HFFc6 (cell line): ENCODE measurements at places on chromosomes 3 and 15. TPM values are rescaled to one million over a fixed set of nuclear protein-coding genes. Genes with fewer than 3 reads are reported as not detected.

The GPR87 gene
- not detected in 3 replicates for total RNA-seq

The PTPRG gene
- total RNA-seq = 30.4 to 34.7 TPM (median 32.1 TPM) in 3 replicates

The CCDC54 gene
- not detected in 3 replicates for total RNA-seq

The CP gene
- not detected in 3 replicates for total RNA-seq

The ITIH1 gene
- total RNA-seq = not detected in 3 replicates

The GOLGA6B gene
- not detected in 2 replicates for total RNA-seq

The B3GNT5 gene
- not detected in 3 replicates for total RNA-seq

The FANCD2 gene
- total RNA-seq = 8.2 to 17.4 TPM (median 16.6 TPM) in 3 replicates

DNA sequence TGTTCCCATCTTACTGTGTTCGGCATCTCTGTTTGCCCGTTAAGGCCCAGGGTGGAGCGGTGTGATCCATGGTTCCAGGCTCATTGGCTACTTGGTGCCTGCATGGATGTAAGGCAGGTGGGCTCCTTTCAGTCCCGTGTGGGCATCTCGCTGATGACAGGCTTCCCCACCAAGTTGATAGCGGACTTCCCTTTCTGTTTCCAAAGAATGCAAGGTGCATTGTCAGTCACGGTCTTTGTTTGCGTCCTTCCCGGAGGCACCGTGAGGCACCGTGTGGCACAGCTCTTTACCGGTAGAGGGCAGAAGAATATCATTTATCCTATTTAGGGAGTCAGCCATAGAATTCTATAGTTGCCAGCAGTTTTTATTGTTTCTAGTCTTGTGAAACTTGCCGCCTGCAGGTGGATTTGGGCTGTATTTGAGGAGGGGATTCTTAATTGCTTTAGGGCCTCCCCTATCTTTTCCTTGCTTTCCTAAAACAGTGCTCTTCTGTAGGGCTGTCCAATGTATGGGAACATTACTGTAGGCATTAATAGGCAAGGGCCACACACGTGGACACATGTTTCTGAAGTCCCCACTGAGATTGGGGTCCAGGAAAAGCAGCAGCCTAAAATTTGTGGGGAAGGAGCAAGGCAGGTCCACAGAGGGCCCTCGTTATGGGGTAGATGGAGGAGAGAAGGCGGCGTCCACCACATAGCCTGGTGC lies 244.1 kb downstream of the SLCO3A1 start:
- peak; percentile 16 for DNase-seq

DNA sequence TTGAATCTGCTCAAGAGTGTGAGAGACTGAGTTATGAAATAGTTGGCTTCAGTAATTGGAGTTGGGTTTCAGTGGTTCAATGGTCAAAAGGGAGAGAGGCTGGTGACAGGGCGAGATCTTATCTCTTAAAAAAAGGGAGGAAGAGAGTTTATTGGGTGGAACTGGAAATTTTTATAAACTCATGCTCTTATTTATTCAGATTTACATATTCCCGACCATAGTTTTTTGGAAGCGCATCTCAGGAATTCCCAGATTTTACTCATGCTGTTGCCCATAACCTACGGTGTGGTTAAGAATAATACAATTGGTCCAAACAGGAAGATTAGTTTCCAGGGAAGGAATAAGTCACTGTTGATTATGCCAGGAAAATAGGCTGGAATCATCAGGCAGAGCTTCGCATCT lies 41.4 kb downstream of the CD200 start:
- no peak for DNase-seq

DNA sequence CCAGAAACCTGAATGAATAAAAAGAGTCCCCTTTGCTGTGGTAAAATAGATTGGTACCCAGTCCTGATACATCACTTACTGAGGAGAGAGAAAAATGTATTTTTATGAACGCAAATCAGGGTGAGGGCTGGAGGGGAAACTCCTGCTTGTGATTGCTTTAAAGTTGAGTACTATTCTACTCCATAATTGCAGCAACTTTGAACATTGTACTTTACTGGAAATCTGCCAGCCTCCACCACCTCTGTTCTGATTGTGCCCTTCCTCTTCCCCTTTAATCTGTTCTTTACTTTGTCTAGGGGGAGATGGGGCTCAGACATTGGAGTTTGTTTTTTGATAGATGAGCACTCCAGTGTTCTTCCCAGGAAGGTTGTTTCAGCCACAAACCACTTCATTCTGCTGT lies 81.9 kb downstream of the C3orf38 start:
- DNase-seq = no peak

DNA sequence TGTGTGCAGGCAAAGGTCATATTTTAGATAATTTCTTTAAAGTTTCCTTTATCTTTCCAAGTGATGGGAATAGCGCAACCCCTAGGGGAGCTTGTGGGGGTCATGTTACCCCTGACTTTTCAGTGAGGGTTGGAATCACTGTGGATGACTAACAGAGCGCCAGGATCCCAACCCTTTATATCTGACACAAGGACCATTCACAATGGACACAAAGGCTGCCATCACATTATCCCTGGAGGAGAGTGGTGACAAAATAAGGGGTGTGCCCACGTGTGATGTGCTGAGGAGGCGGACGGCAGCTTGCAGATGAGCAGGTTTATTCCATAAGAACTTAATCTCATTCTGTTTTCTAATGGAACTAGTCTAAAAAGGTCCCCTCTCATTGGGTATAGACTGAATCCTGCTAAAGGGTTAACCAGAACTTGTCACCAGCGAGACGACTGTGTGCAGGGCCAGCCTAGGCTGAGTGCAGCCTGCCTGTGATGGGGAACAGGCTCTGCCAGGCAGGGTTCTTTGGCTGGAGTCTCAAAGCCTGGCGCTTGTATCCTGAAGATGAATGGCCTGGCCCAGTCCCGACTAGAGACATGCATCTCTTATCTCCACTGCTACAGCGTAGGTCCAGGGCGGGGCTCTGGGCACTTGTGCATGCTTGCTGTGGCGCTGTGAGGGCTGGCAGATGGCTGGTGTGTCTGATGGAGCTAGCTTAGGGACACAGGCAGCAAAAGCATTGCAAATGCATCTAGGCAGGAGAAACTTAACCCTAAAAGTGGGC lies 50.2 kb downstream of the CHDH start:
- no peak for DNase-seq

DNA sequence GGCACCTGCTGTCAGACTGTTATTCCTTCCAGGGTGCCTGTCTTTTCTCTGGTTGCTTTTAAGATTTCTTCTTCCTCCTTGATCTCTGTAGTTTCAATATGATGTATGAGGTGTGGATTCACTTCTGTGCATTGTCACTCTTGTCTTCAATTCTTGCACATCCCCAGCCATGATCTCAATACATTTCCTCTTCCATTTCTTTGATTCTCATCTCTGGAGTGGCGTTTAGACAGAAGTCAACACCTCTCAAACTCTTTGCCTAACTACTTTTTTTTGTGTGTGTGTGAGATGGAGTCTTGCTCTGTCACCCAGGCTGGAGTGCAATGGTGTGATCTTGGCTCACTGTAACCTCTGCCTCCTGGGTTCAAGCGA lies 224.4 kb upstream of the LYSMD4 start:
- no peak for DNase-seq

- DNase-seq = no peak
Measured at GRCh38 chr3:175404621-175405020, 545.5 kb downstream of the NAALADL2 start.

DNA sequence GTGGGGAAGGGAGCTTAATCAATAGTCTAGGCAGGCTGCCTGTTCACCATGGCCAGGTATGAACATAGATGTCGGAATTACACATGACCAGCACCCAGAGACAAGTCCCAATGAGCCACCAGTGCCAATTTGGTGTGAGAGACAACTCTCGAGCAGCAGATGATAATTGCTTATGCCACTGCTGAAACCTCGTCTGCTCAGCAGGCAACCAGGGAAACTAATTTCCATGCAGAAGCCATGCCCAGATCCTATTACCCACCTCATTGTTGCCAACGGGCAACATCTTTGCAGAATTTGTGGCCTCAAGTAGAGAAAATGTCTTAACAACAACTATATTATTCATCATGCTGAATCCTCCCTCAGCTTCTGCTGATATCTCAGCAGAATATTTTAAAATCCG lies 84.9 kb downstream of the CGGBP1 start:
- DNase-seq = no peak

DNA sequence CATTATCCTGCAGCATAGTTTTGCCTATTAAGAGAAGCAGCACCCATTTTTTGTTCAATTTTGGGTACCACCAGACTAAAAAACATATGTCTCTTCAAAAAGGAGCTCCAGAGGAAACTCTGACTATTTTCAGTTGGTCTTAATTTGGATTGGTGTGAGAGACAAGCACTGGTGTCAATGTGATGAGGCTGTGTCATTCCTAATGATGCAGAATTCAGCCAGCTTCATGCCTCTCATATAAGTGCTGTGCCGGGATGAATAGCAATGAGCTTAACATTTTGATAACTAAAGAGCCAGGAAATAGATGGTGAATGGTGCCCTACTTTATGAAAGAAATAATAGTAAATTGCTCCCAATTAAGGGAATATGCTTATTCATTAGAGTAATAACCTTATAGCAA lies 15.9 kb downstream of the POPDC2 start:
- no peak for DNase-seq

DNA sequence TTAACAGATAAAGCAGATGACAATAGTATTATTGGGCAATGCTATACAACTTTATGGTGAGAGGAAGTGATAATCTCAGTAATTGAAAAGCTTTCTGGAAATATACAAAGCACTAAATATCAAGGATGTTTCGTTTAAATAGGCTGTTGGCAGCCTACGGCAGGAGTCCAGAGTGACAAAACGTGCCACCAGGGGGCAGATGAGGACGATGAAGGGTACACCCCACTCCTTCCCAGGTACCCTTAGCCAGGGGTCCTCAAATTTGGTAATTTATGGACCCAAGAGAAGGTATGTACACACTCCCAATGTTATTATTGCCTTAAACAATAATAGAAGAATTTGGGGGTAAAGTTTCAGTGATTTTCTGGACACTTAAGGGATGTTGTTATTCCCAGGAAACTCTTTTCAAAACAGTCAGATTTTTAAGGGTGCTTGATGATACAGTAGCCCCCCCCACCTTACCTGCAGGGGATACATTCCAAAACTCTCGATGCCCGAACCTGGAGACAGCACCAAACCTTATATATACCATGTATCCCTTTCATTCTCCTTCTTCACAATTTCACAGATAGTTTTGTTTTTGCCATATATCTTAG lies 1.4 kb upstream of the MAGEL2 start:
- DNase-seq = no peak

DNA sequence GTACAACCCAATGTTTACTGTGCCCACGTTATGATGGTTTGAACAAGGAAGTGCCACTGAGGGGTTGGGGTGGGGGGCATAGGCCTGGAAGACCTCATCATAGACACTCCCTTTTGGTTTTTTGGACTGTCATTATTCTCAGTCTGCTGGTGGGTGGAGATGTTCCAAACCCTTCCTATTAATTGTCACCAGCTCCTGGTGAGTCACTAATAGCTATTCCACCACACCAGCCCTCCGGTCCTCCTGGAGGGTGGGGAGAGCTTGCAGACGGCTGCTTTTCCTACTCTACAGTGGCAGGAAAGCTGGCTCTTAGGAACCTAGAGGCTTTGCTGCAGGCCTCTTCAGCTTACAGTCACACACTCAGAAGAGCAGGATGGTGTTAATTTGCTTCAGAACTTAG lies 9.0 kb upstream of the COPG1 start:
- peak; percentile 52 for DNase-seq

DNA sequence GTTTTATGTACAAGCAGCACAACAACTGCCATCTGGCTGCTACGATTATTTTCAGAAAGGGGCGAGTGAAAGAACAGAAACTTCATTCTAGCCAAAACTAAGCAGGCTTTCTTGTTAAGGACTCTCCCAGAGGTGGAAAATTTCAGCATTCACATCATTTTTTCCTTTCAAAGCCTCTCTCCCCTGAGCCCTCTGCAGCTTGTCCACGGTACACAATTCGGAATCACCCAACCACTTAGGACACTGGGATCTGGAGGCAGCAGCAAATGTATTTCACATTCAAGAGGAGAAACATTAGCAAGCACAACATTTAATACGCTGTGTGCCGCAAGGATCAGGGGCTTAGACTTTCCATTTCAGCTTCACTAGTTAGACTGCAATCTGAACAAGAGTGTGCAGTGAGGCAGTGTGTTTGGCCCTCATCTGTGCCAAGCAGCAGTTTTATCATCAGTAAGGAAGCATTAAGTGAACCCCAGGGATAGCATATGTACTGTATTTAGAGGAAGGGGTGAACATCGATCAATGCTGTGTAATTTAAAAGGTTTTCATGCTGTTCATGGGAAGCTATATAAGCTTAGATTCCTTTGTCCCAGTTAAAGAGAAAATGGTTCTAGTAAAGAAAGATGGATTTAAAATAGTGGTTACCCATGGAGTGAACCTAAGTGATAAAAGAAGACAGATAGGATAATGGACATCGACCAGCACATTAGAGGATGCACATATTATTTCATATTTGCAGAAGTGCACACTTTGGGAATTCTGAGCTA lies 504.9 kb downstream of the TBL1XR1 start:
- DNase-seq = no peak

- no peak for DNase-seq
Measured at GRCh38 chr3:178673529-178673928, 137.3 kb downstream of the KCNMB2 start.

DNA sequence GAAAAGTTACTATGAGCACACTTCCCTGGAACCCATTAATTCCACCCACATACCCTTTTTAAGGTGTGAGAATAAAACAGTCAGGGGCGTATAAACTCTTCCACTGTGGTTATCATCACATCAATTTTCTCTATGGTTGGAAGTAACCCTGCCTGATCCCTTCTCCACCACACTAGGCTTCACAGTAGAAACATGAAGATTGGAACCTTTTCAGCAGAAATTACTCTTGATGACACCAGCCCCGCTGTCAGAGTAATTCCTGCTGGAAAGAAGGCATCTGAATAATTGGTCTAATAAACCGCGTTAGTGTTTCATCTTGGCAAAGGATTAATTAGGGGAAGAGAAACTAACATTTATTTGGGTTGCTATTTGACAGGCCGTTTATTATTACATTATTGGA lies 278.4 kb downstream of the MFSD1 start:
- no peak for DNase-seq

- DNase-seq = no peak
Measured at GRCh38 chr3:193211984-193212383, 29.0 kb upstream of the PLAAT1 start.

GRCh38 chr3:186035277-186035676 lies 73.6 kb downstream of the ETV5 start:
- no peak for DNase-seq

DNA sequence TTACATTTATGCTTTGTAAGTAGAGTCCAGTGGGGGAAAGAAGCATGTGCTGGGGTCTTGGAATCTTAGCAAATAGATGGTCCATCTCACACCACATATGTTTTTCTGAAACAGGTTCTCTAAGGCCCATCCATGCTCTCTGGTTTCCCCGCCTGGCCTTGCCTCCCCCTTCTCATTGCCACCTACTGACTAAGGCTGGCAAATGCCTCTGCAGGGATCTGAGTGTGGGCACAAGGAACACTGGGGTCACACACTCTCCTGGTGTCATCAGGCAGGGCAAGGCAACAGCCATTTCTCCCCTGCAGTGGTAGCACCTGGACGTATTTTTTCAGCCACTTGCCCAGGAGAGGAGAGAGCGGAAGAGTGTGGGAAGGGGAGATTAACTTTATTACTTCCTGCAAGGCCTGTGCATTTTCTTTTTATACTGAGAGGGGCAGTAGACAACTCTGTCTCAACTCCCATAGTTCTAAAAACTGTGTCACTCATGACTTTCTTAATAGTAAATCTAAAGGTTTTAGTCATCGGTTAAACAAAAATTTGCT lies 804.2 kb upstream of the NECTIN3 start:
- no peak for DNase-seq

- DNase-seq = no peak
Measured at GRCh38 chr3:29412110-29412509, 131.2 kb downstream of the RBMS3 start.

GRCh38 chr3:130386604-130387263 lies 41.3 kb downstream of the COL6A5 start:
- DNase-seq = no peak
